ENCODE measurements at places on chromosomes 7 and 10.

DNA sequence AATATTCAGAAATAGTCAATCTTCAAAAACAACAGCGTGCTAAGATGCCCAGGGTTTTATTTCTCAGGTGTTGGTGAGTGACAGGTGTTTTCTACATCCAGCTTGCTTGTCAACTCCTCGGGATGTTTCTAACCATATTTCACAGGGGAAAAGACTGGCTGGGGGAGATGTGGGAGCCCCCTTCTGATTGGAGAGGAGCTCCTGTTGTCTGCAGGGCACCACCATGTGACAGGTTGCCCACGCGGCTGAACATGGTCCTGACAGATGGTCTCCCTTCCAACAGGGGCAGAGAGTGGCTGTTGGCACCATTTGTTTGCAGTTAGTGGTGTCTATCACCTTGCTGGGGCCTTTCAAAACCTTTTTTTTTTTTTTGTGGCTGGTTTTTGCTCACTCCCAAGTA is 16.5 kb upstream of the GPR26 start:
- DNase-seq, result no peak

- no peak for DNase-seq
Measured at GRCh38 chr7:89780291-89780690, 374.0 kb upstream of the STEAP1 start.

DNA sequence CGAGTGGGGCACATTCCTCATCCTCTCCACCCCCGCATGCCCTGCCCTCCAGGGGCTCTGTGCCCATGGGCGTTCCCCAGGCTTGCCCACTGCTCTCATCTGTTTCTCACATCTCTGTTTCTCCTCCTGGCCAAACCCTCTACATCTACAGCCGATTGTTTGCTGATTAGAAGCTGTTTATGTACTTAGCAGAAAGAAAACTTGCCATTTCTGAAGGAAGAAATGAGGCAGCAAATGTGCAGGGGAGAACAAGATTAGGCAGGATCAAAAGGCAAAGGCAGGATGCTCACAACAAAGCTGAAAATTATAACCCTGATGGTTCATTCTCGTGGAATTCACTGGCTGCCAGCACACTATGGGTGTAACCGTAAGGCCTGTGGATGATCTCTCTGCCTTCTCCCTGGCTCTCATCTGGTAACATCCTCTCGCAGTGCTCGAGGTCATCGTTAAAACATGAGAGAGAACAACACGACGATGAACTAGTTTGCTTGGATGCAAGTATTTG is 111.6 kb upstream of the KLF14 start:
- no peak for DNase-seq

DNA sequence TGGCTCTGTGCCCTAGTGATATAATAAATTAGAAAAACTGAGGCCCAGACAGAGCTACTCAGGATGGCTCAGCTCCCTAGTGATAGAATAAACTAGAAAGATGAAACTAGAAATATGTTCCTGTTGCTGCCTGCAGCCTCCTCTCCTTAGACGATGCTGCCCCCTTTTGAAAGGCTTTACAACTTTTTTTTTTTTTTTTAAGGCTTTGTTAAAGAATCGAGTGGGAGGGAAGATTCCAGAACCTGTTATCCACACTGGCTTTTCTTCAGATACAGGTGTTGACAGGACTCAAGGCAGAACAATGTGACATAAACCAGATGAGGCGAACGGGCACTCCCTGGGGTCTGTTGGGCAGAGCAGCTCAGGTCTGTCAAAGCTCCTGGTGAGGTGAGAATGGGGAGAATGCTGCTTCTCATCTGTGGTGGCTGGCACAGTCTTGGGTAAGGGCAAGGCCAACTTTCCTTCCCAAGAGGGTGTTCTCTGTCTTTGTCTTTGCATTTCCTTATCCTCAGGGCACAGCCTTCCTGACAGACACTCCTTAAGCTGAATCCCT is 175.1 kb downstream of the COBL start:
- DNase-seq, result no peak

GRCh38 chr7:157853076-157853788 is 516.4 kb downstream of the DNAJB6 start:
- no peak for DNase-seq

DNA sequence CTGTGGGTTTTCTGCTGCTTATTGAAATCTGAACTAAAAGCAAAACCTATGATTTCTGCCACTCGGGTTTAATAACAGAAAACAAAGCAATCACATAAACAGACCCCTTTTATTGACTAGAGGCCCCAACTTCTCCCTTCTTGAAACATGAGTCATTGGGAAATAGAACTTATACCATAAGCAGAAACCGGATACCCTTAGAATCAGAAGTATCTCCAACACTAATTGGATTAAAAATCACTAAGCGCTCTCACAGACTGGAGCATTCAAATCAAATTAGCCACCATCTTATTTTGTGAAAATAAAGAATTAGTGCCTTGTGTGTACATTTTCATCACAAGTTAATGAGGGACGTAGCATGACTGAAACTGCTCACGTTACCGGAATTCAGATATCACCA is 206.9 kb downstream of the WDR11 start:
- DNase-seq, result no peak

GRCh38 chr10:12238821-12239220 is 42.8 kb downstream of the CDC123 start:
- no peak for DNase-seq

- no peak for DNase-seq
Measured at GRCh38 chr10:43131256-43131655, 7.0 kb upstream of the CSGALNACT2 start.

GRCh38 chr10:133267293-133267692 is 9.4 kb downstream of the ADAM8 start:
- no peak for DNase-seq

- no peak for DNase-seq
Measured at GRCh38 chr7:101702362-101702850, 73.3 kb upstream of the MYL10 start.

DNA sequence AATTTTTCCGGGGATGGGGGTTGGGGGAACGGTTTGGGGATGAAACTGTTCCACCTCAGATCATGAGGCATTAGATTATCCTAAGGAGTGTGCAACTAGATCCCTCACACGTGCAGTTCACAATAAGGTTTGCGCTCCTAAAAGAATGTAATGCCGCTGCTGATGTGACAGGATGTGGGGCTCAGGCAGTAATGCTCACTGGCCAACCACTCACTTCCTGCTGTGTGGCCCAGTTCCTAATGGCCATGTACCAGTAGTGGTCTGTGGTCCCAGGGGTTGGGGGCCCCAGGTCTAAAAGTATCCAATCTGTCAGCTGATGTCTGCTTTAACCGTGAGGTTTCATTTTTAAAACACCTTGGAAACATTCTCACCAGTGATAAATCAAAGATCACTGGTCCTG is 2.2 kb downstream of the STN1 start:
- DNase-seq, result no peak

DNA sequence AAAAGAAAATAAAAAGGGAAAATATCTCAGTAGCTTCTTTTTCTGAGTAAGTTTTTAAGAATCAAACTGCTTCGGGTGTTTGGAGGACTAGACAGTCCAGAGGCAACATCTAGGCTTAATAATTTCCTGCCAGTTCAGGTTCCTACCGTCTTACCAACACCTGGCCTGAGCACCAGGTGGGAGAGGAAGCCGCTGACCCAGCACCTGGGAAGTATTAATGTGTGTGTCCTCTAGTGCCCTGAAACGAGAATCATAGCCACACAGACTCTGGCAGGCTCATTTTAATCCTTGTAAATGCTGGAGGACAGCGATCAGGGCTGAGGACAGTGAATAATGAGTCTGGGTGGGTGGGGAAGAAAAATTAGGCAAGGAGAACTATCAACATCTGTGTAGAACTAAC is 137.4 kb downstream of the ZNF438 start:
- no peak for DNase-seq

- DNase-seq, result no peak
Measured at GRCh38 chr10:131930150-131930549, 29.3 kb downstream of the PPP2R2D start.

DNA sequence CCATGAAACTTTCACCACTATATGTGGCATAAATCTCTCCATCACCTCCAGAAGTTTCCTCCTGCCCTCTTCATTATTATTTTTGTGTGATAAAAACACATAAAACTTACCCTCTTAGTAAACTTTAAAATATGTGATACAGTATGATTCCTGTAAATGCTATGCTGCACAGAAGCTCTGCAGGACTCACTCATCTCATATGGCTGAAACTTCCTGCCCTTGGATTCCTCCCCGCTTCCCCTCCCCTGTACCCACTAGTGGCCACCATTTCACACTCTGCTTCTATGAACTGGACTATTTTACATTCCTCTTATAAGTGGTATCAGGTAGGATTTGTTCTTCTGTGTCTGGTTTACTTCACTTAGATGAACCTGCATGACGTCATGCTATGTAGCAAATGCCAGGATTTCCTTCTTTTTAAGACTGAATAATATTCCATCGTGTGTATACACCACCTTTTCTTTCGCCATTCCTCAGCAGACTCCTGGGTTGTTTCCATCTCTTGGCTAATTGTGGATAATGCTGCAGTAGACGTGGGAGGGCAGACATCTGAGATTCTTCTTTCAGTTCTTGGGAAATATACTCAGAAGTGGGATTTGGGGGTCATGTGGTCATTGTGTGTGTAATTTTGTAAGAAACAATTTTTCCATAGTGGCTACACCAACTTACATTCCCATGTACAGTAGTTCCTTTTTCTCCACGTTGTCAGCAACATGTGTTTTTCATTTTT is 335.2 kb downstream of the SDK1 start:
- no peak for DNase-seq

DNA sequence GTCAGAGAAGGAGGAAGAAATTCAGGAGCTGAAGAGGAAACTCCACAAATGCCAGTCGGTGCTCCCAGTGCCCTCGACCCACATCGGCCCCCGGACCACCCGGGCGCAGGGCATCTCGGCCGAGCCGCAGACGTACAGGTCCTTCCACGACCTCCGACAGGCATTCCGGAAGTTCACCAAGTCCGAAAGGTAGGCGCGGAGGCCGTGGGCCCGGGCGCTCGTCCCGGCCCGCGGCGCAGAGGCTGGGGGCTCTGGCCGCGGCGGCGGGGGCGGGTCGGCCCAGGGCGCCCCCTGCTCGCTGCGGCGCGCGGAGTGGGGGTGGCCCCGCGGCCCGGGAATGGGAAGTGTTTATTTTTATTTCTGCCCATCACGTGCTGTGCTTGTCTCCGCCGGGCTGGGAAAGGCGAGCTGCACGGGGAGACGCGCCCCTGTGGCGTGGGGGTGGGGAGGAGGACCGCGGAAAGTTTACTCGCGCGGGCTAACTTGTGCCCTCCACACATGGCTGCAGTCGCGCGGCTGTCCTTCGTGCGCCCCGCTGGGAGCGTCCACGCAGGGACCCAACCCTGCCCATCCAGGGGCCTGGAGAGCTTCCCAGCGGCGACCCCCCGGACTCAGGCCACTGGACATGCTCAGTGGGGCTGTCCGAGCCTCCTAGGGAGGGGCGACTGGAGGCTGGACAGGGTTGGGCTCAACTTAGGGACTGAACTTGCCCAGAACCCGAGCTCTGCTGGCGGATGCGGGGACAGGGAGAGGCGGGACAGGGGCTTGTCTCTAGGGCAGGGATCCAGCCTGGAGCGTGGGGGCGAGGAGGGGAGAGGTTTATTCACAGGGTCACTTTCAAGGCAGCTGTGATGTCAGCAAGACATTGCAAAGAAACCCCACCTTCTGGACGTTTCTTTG is 82.6 kb upstream of the PRKG1 start:
- no peak for DNase-seq

- DNase-seq, result no peak
Measured at GRCh38 chr10:53886325-53887300, 914.4 kb downstream of the PCDH15 start.

GRCh38 chr10:124802313-124802675 is 675 bp downstream of the ABRAXAS2 start:
- DNase-seq, result no peak

DNA sequence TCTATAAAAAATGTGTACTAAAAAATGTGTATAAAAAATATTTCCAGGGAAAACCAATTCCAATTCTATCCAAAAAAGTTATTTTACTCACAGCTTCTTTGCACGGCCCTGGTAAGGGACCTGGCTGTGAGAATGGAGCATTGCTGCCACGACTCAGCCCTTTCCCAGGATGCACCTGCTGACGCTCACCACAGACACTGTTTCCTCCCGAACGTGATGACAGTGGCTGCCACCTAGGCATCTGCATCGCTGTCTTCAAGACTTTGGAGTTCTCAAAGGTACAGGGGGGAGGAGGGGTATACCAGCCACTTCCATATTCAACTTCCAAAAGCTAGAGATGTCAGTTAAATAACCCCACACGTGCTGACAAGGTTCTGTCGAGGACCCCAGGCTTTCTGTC is 23.9 kb upstream of the PTPRN2 start:
- no peak for DNase-seq

GRCh38 chr7:16921644-16922257 is 40.0 kb upstream of the AGR3 start:
- no peak for DNase-seq

DNA sequence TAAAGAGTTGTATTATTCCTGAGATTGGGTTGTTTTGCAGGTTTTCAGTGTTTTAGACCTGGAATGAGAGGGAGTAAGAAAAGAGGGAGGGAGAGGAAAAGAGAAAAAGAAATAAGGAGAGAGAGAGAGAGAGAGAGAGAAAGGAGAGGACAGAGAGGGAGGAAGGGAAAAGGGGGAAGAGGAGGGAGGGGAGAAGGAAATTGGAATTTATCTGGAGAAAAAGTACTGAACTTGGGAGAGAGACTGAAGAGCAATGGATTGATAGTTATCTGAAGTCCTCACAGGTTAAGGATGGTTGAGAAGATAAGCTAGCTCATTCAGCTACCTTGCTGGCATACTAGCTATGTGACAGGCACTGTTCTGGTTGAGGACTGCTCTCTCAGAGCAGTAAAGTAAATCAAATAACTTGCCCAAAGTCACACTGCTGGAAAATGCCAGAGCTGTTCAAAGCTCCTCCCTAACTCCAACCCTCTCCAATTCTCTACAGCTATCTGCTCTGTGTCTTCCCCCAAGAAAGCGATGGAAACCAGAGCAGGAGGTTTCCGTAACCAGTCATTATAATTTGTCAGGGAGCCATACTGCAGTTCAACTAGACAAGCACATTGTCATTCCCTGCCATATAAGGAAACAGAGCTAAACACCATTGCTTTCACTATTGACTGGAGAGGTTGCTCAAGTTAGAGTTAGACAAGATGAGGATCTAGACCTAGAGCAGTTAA is 10.7 kb downstream of the CALD1 start:
- DNase-seq, result no peak

DNA sequence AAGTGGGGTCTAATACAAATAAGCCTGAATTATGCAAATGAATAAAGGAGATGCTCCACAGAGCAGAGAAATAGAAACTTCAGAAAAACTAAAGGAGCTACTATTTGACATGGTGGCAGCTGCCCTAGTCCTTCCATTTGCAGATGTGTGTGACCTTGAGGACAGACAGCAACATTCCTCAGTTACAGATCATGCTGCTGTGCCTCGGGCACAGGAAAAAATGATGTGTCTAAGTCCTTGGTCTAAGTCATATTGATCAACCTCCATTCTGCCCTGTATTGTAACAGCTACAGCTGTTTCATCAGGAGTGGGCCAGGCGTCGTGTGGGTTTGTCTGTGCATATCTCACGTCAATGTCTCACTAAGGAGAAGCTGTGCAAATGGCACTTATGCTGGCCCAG is 710.4 kb downstream of the TNS3 start:
- no peak for DNase-seq

- DNase-seq, result peak; percentile 21
Measured at GRCh38 chr10:96287392-96288105, 16.2 kb upstream of the BLNK start.

All from NCI-H2081 treated with DMSO at 0.1 percent for 48 hours (cell line).